ENCODE measurements at places on chromosomes 5 and 9.

DNA sequence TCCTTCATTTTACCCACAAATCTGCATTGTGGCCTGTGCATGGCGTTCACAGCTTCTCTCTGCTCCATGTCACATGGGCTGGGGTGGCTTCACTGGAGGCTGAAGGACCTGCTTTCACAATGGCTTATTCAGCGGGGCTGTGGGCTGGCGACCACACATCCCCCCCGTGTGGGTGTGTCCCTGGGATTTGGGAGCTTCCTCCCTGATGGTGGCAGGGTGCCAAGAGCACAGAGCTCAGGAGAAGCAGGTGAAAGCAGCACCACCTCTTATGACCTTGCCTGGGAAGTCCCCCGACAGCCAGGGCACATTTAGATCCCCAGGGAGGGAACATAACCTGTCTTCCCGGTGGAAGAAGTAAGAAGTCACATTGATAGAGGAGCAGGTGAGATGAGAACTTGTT, 5.0 kb upstream of the MED10 start:
- DNase-seq = no peak

- no peak for DNase-seq
Measured at GRCh38 chr9:30996761-30997160, 1387.7 kb upstream of the ACO1 start.

DNA sequence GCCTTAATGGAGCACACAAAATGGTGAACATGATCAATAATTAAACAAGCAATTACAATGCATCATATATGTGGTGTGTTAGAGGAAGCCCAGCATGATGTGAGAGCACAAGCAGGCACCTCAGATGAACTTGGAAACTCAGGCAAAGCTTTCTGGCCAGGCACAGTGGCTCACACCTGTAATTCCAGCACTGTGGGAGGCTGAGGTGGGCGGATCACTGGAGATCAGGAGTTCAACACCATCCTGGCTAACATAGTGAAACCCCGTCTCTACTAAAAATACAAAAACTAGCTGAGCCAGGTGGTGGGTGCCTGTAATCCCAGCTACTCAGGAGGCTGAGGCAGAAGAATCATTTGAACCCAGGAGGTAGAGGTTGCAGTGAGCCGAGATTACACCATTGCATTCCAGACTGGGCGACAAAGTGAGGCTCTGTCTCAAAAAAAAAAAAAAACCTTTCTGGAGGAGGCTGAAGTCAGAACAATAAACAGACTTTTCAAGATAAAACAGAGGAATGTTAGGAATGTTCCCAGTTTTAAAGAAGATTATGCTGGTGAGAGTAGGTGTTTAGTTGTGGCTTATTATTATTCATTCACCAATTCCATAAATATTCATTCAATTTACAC, 159.4 kb downstream of the CEMIP2 start:
- DNase-seq = no peak

DNA sequence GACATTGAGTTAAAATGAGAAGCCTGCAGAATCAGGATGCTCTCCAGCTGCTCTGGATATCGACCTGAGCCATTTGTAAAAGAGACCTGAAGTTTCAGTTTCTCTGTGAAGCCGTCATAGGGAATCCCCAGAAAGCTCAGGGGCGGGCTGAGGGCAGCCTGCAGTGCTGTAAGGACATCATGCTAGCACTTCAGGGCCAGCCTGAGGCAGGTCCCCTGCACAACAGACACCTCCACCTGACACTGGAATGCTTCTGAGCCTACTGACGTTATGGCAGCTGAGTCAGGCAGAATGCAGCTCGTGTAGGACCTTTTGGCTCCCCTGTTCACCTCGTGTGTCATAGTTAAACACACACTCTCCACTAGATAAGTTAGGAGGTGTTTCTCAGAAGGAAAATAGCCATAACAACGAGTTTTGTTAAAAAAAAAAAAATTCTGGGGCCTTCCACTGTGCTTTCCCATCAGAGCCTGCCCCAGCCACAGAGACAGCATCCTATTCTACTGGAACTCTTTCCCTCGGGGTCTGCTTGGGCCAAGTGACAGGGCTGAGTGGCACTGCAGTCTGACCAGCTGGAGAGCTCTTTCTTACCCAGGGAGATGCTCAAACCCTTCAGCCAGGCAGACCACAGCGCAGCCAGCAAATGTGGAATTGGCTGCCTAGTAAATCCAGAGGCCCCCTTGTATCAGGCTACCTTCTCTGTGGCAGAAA, 354.9 kb downstream of the DIRAS2 start:
- no peak for DNase-seq

DNA sequence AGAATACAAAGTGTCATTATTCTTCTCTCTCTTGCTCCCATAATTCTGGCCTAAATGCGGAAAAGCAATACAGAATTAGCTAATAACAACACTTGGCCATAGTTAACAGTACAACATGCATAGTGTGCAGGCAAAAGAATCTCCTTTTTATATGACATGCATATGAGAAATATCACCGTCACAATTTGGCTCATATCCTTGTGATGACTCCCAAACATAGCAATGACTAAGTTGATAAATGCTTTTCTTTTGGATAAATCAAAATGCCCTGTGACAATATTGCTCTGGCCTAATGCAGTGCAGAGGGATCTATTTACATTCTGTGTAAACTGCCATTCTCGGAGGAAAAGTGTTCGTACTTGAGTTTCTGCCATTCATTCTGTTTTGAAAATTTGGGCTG, 121.9 kb upstream of the GHR start:
- DNase-seq = no peak

- DNase-seq = no peak
Measured at GRCh38 chr9:109403766-109404320, 83.0 kb upstream of the EPB41L4B start.

- DNase-seq = no peak
Measured at GRCh38 chr5:112848116-112848811, 12.8 kb upstream of the SRP19 start.

DNA sequence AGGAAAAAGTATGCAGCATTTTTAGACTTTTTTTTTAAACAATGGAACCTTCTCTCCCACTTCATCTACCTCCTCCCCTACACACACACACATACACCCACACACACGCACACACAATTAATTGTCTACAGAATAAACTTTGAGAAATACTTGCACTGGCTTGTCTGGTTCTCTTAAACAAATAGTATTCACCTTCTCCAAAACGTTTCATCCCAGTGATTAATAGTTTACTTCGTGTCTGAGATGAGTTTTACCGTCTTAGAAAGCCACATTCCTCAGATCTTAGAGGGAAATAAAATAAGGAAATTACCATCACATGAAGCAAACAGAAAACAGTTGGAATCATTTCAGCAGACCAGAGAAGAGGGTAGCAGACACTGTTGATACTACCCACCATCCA, 570.6 kb upstream of the CLINT1 start:
- no peak for DNase-seq

DNA sequence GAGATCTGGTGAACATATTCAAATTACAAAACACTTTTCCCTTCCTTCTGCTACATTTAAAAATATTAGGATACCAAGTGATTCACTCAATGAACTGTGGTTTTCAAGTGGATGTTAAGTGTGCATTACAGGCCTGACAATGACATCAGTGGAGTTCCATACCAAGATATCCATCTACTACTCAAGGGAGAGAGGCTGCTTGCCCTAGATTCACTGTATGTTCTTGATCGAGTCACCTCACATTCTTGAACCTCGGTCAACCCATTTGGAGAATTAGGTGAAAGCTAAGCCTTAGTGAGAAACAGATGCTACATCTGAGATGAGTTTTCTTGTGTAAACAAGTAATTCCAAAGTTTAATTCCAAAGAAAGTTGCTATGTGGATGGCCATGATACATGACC, 142.2 kb downstream of the FGF10 start:
- no peak for DNase-seq

DNA sequence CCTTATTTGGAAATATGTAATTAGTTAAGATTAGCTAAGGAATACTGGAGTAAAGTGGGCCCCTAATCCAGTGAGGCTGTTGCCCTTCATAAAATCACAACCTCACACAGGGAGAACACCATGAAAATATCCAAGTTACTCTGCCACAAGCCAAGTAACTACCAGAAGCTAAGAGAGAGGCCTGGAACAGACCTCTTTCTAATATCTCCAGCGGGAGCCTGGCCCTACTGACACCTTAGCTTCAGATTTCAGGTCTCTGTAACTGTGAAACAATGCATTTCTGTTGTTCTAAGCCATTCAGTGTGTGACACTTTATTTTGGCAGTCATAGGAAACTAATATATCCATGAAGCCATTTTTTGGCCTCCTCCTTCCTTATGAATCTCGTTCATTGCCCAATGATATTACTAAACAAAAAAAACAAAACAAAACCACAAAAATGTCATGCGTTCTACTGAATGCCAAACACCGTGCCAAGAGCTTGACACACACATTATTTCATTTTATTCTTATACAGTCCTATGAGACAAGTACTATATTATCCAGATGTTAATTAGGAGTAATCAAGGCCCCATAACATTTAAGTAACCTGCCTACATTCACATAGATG, 699.0 kb downstream of the MAT2B start:
- no peak for DNase-seq

GRCh38 chr5:39505791-39506190, 81.0 kb upstream of the DAB2 start:
- DNase-seq = no peak

DNA sequence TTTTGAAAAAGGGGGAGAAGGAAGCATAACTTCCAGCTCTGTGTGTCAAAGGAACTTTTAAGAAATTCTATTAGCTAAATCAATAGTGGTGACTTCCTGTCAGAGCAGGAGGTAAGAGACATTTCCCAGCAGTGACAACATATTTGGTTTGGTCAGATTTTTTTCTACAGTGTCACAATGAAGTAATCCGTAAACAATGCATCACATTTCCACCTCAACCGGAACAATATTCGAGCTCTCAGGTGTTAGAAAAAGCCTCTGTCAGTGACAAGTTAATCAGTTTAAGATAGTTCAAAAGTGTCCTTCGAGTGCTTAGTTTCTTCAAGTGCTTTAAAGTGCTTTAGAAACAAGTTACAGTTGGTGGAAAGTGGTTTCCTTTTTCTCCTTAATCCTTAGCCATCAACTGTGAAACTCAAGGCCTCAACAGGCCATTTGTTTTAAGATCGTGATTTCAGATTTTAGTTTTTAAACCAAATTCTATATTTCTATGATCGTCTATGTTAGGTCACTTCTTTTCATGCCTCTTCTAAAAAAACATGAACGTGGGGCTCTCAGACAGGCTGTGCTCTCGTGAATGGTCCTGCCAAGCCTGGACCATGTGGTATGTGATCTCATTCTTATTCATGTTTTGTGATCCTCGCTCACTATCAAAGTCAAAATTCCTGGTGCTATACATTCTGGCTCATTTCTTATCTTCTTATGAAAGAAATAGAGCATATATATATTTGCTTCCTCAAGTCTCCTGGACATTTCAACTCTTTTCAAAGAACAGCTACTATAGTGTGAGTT, 181.9 kb upstream of the HMHB1 start:
- no peak for DNase-seq

DNA sequence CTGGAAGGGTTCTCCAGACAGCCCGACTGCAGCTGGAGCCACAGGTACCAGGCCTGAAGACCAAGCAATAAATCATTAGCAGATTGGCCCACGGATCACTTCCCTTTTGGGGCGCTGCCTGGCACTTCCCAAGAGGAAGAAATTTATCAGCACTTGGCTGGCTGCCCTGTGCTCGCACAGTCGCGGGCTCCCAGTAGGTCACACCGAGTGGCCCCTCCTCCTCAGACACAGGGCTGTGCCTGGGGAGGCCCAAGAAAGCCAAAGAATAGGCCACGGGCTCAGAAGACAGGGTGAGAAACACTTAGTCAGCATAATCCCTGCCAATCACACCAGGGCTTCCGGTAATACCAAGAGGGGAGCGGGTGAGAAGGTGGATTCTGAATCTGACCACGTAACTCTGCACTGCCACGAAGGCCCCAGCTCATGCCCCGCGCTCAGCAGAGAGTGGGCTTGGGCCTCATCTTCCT, 115.7 kb upstream of the MSX2 start:
- DNase-seq = no peak

DNA sequence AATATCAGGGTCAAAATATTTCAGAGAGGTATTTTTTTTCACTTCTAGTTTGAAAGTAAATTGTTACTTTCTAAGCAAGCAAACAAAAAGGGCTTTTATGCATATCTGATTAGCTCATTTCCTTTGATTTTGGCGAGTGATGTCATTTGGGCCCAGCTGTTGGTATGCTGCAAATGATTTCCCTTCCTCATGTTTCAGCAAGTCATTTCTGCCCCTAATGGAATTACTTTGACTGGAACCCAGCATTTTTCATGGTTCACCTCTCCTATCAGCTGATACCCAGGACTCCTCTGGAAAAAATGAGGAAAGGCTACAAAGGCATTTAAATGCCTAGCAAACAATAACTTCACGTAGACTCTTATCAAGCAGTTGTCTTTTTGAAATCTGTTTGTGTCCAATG, 500.6 kb downstream of the EBF1 start:
- DNase-seq = no peak

GRCh38 chr5:96014395-96014794, 52.7 kb upstream of the ELL2 start:
- no peak for DNase-seq

DNA sequence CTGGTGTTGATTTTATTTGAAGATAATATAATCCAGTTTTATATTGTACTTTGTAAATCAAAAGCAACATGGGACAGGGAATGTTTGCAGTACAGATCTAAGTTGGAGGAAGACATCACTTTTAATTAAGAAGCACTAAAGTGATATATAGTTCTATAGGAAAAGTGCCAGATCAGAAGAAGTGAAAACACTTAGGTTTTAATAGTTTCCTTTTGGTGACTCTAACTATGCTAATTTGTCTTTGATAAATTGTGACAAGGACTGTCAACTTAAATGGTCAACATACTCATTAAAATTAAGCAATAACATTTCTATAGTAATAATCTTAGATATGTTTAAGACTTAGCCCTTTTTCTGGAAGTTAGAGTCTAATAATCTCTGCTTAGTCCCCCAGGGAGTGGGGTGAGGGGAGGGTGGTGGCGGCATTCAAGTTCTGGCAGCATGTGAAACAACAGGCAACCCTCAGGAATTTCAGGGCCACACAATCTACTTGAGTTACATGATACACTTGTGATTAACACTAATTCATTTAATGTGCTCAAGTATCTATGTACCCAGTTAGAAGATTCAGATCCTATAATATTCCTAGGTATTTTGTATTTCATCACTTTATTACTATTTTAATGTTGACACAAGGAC, 1026.5 kb downstream of the NR2F1-AS1 start:
- no peak for DNase-seq

- DNase-seq = no peak
Measured at GRCh38 chr5:109567374-109568044, 122.2 kb upstream of the MAN2A1 start.

DNA sequence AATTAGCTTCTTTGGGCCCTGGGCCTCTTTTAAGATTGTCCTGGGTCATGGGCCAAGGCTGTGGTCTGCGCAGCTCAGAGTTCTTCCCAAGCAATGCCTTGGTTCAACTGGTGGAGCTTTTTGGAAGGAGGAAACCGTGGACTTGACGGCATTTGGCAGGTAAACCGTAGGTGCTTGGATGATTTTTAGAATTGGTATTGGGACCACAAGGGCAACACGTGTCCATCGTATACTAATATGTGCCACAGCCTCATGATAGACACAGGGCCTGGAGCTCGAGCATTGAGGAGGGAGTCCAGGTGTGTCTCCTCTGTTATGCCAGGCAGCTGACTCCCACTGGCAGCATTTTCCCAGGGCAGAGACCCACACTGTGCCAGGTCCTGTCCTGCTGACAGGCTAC, 120.9 kb upstream of the PITX1 start:
- DNase-seq = no peak

Measured in effector memory CD8-positive, alpha-beta T cell (primary cell).